ENCODE measurements at places on chromosomes 3 and 15.

GRCh38 chr3:105878061-105878460, 9.2 kb upstream of the CBLB start:
- no peak for DNase-seq

DNA sequence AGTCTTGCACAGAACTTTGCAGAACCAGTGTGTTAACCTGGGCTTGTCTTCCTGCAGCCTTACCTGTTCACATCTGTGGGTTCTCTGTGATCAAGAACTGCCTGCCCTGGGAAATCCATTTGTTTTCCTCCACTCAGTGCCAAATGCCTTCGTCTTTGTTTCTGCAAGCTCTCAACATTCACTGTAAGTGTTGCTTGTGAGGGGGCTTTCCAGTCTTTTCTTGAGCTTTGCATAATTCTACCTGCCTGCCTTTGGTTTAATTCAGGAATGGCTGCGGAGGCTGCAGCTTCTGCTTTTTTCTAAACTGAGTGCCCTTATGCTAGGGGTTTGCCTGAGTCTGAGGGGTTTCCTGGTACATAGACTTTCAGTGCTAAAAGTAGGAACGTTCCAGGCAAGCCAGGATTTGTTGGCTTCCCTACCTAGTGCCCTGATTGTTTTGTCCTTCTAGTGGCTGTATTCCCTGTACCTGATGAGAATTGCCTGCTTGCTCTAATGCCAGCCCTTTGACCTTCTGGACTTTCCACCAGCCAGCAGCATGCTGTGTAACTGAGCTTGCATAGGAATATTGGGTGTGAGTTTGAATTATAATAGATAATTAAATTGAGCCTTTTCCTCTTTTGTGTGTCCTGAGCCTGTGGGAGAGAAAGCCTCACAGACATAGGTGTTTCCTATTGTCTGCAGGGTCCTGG, 96.6 kb upstream of the CLSTN2 start:
- DNase-seq = no peak

DNA sequence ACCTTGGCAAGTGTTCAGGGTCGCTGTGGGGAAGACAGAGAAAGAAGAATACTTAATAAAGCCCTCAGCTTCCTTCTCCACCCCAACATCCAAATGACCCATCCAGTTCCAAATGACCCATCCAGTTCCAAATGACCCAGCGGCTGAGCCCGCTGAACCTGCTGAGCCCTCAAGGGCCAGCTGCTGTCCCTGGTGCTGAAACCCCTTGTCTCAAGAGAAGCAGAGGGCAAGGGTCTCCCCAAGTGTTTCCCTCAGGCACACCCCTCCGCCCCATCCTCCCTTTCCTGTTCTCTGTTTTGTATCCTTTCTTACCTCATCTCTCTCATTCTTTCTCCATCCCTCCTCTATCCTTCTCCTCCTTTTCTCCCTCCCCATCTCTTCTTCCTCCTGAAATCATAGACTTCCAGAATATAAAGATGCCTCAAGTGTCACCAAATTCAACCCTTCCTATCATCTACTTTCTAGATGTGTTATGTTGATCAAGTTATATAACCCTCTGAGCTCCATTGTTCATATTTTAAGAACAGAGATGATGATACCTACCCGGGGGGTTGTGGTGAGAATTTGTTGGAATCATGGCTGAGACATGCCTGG, 29.0 kb downstream of the CCDC33 start:
- no peak for DNase-seq

- peak; percentile 61 for DNase-seq
Observed at GRCh38 chr3:159804726-159805410, 183.8 kb upstream of the IL12A start.

GRCh38 chr3:159473206-159473605, 515.4 kb upstream of the IL12A start:
- no peak for DNase-seq

GRCh38 chr3:149894205-149894604, 76.5 kb downstream of the PFN2 start:
- no peak for DNase-seq

GRCh38 chr3:77746048-77746447, 706.1 kb downstream of the ROBO2 start:
- no peak for DNase-seq

- DNase-seq = no peak
Observed at GRCh38 chr15:77737238-77738037, 104.7 kb upstream of the LINGO1 start.

GRCh38 chr3:27575499-27575898, 91.3 kb upstream of the SLC4A7 start:
- no peak for DNase-seq

GRCh38 chr15:101530224-101530958, 40.9 kb upstream of the PCSK6 start:
- DNase-seq = no peak

- no peak for DNase-seq
Observed at GRCh38 chr3:53496984-53497383, 2.6 kb downstream of the CACNA1D start.

GRCh38 chr3:156158656-156159295, 38.4 kb downstream of the KCNAB1 start:
- DNase-seq = no peak

DNA sequence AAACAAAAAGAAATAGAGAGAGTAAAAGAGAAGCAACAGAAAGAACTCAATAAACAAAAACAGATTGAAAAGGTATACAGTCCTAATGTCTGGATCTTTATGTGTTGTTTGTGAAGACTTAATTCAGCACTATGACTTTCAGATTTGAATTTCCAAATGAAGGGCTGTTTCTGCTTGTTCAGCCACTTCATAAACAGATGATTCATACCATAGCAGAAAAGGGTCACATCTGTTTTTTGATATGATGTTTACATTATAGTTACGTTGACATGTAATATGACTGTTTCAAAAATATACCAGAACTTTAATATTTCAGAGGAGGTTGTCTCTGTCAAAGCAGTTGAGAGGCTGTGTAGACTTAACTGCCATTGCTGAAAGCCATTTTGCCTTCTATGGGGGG, 24.1 kb downstream of the ASB14 start:
- no peak for DNase-seq

DNA sequence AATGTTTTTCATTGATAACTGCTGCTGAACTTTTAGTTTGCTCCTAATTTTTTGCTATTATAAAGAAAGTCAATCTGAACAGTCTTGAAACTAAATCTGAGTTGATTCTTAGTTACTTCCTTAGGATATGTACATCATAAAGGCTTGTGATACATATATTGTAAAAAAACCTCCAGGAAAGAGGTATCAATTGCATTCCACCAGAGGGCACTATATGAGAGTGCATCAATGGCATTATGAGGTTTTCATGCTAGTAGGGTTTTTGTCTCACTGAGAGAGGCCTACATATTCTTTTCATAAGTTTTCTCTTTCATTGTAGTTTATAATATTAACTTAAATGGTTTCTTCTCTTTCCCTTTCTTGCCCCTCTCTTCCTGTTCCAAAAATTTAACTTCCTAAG, 46.9 kb downstream of the PIK3R4 start:
- DNase-seq = no peak

DNA sequence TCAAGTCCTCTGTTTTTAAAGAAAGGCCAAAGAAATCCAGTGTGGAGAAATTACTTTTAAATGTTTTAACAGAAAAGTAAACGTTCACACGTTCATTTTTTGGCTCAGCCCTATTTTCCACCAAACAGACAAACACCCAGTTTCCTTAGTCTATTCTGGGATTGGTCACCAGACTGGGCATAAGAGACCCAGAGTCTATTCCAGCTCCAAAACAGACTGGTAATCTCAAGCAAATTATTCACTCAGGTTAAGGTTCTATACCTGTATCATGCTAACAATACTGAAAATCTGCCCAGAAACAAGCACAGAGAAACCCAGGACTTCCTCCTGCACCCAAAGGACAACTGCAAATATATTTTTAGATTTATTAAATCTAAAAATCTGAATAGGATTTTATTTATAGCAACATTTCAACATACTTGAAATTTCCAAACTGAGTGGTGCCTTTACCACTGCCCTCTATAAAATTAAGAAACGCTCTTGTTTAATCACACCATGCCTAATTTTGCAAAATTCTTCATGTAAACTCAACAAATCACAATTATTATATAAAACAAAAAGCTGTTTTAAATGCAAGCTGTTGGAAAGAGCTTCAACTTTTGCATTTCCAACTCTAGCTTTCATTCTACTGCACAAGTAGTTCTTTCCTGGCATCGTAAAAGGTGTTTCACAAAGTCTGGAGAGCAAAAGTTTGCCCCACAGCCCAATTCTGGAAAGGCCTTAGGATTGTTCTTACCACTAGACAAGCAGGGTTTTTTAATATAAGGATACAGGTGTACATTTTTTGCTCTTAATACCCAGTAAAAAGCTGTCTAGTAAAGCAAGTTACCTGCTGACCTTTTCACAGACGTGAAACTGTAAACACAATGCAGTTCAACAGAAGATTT, 18.7 kb downstream of the ZNF148 start:
- no peak for DNase-seq

DNA sequence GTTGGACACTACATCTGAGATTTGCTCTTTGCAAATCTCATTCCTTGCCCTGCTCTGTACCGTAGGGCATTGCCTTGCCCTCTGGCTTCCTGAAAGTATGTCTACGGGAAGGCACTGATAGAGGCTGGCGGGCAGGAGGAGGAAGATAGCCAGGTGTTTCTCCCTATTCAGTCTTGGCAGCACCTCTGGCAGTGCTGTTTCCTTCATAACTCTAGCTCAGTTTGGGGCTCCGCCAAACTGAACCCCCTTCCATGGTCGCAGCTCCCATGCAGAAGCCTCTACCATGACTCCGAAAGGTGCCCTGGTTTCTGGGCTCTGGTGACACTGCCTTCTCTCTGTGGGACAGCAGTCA, 122.3 kb upstream of the PRR20G start:
- DNase-seq = no peak

- no peak for DNase-seq
Observed at GRCh38 chr3:142064454-142064853, 84.9 kb downstream of the TFDP2 start.

DNA sequence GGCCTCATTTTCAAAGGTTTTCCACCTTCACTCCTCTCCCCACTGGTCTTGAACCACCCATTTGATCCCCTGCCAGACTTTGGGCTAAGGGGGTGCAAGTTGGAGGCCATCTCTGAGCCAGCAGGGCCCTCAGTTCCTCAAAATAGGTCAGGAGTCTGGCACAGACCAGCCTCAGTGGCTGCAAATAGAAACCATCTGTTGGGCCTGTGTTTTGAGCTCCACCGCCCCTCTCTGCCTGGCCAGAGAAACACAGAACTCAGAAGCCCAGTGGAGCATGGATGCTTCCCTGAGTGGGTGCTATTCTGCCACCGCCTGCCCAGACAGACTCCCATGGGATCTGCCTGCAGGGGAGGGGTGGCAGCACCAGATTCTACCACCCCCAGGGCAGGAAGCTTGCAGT, 56.3 kb downstream of the CORO2B start:
- no peak for DNase-seq

DNA sequence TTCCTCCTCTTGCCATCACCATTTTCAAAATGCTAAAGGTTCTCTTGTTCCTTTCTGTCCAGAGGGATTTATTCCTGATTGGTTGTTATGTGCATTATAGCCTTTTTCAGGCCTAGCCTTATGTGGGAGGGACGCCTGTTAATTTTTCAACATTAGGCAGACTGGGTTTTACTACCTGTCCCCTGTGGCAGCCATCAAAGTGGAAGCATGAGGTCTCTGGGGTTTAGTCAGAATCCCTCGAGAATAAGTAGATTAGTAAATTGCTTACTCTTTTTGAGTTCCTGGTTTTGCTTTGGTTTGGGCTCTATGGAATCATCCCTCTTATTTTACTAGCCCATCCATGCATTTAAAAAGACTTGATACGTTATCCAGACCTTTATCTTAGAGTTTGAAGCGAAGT, 32.4 kb downstream of the PAK2 start:
- DNase-seq = no peak

DNA sequence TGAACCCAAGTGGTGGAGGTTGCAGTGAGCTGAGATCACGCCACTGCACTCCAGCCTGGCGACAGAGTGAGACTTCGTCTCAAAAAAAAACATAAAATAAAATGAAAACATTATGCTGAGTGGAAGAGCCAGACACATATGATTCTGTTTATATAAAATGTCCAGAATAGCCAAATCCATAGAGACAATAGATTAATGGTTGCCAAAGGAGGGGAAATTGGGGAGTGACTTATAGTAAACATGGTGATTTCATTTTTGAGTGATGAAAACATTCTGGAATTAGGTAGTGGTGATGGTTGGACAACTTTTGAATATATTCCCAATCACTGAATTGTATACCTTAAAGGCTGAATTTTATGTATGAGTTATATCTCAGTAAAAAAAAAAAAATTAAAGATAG, 172.0 kb upstream of the BFSP2 start:
- no peak for DNase-seq

DNA sequence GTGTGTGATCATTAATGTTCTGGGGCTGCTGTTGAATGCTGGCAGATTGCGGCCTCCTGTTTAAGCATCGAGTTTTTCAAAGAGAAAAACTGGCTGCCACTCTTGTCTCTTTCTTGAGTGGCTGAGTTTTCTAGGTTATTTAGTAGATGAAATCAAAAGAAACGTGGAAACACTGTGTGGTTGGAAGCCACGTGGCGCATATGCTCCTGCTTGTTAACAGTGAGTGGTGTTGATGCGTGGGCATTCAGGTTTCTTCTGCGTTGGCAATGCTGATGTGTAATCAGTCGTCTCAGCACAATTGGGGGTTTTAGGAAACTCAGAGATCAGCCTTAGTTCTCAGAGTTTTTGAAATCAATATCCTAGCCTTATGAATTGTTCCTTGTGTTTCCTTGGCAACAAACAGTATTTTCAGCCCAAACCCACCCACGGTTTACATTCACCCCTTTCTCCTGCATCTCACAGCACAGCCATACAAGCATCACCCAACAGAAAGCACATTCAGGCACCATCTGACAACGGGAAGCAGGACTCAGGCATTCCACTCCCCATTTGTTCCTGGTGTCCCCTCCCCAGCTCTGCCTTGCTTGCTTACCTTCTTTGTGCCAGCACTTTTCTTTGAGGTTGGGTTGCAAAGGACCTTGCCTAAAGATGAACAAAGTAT, 74.7 kb downstream of the SEC22A start:
- no peak for DNase-seq

GRCh38 chr15:22951381-22952280, 28.5 kb downstream of the CYFIP1 start:
- no peak for DNase-seq

- no peak for DNase-seq
Observed at GRCh38 chr15:77335298-77335697, 84.6 kb downstream of the PEAK1 start.

- DNase-seq = no peak
Observed at GRCh38 chr3:10753964-10754363, 62.1 kb upstream of the SLC6A11 start.

DNA sequence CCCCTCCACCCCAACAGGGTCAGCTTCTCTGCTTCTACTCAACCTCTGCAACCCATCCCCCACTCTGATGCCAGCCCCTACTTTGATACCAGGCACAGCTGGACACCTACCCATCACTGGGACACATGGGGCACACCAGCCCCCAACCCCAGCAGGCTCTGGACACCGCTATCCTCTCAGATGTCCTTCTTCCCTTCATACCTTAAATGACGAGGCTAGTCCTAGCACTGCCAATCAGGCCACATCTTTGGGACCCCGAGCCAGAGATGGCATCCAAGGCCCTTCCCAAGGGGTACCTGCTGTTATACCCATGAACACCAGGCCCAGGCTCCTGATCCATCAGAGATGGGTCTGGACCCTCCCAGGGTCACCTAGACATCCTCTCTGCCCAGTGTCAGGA, 10.6 kb downstream of the POC1A start:
- DNase-seq = no peak

GRCh38 chr3:69472093-69472492, 86.2 kb upstream of the FRMD4B start:
- DNase-seq = no peak

GRCh38 chr3:168620854-168621253, 525.1 kb upstream of the GOLIM4 start:
- peak; percentile 73 for DNase-seq

GRCh38 chr3:194871864-194872668, 186.4 kb downstream of the FAM43A start:
- DNase-seq = no peak

Data from glutamatergic neuron (in vitro differentiated cells).